IMR-90 (cell line): ENCODE measurements at places on chromosomes 6 and 20. TPM values are rescaled to one million over a fixed set of nuclear protein-coding genes. Genes with fewer than 3 reads are reported as not detected.
A peak's percentile ranks its signal among the peaks of the same experiment; 100 is the strongest.

GRCh38 chr6:7243179-7243981 lies 69.6 kb downstream of the SSR1 start:
- peak; percentile 64 for DNase-seq

The PRL gene
- total RNA-seq, result not detected in 2 replicates

DNA sequence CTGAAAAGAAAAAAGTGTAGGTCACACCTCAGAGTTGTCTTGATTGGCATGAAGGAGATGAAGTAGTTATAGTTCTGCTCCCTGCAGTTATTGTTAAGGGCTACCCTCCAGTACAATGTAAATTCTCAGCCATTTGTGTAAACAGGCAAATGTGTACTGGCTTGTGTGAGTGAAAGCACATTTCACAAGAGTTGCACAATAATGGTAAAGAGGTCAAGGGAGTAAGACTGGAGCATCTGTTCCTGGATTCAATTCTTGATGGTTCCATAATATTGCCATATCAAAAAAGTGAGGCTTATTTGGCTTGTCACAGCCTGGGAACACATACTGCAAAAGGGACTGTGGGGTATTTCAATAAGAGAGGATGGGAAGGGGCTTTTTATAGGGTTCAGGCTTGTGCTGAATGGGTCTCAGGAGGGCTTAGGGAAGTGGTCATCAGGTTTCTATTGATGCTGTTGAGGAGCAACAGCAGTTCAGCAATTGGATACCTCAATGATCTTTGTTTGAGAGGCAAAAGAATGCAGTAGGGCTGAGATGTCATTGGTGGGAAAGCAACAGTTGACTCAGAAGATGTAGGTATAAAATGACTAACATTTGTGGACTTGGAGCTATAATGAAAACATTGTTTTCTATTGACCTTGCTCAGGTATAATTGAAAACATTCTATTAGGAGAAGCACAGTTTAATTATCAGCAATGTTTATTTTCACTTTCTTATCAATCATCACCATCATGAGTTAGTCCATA lies 402.6 kb downstream of the BCKDHB start:
- peak; percentile 31 for DNase-seq

The TNFRSF6B gene
- 1.1 and 1.3 TPM in 2 replicates for total RNA-seq

DNA sequence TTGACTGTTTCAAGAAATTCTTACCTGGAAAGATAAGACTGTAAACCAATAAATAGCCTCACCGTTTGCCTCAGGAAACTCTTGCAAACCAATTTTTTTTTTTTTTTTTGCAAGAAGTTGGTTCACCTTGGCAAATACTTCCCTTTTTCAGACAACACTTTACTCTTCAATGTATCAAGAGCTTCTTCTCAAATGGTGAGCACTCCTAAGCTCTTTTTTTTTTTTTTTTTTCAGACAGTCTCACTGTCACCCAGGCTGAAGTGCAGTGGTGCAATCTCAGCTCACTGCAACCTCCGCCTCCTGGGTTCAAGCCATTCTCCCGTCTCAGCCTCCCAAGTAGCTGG lies 22.7 kb upstream of the SNTA1 start:
- no peak for DNase-seq

The MEI4 gene
- not detected in 2 replicates for total RNA-seq
